Stomach (tissue), 19 donors: ENCODE measurements at places on chromosomes 1 and 21. TPM values are rescaled to one million over a fixed set of nuclear protein-coding genes. Genes with fewer than 3 reads are reported as not detected.
A peak's percentile ranks its signal among the peaks of the same experiment; 100 is the strongest.

Gene SLC9C2
- total RNA-seq, result 2.6 TPM

DNA sequence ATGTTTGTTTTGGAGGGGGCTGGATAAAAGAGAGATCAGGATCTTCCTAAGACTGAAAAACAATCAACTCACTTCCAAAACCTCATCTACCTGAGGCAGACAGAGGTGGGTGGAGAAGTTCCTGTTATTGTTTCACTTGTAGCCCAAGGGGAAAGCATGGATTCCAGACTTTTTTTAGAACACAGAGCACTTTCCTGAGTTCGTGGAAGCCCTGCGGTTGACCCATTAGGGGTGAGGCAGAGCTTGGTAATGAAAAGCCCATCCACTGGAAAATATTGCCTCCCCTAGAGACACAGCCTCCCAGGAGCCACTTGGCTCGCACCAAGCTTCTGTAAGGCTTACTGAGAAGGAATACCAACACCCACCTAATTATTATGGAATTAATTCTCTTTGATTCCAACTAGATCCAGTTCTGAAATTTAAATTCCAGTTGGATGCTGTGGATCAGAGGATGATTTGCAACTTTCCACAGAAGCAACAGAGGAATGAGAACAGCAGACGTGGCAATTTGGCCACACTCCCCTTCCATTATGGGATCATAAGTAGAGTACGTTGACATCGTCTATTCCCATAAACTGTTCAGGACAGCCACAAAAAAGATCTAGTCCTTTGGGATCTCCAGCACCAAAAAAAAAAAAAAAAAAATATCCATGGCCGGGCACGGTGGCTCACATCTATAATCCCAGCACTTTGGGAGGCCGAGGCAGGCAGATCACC, 4.1 kb upstream of the PEF1 start:
- no peak for DNase-seq

DNA sequence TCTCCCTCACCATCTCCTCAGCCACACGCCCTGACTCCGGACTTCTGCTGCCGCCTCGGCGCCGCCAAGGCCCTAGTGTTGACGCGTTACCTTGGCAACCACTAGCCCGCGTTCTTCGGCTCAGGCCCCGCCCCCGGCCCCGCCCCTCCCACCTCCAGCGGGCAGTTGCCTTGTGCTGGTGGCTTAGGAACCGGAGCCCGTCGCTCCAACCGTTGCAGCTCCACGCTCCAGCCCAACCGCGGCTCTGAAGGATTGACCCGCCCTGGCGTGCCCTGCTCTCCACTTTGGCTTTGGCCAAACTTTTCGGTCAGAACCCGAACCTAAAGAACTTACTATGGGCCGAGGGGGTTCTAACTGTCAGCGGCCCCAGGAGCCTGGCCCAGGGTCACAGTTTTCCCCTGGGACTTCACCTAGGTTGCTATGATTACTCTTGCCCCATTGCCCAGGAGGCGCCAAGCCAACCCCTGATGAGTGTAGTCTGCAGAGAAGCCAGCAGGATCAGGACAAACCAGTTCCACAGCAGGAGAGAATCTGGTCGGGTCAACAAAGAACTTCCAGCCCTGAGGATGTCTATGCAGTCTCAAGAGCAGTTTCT, at the start of gene CFAP45:
Gene CFAP45 (minus strand): TSS at position 80 of the 595 bp plus-strand sequence. CDS start 67 bp downstream, at position 13.
- DNase-seq, result peak; percentile 91

DNA sequence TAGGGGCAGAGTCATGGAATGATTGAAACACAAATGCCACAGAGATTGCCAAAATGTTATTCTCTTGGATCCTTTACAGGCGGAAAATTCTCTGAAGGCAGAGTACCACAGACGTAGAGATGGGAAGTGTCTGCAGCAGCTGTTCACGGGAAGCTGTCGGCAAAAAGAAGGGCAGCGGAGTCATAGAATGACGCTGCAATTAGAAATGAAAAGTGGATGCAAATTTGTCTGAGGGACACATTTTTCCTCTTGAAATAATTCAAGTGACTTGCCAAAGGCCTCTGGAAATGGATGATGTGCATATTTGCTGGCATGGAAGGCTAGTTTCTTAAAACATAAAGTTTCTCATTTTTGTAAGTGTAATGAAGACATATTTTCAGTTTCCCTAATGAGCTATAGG, 77.5 kb upstream of the PLD5 start:
- DNase-seq, result no peak

GRCh38 chr1:244296447-244296846, 155.3 kb downstream of the ADSS2 start:
- DNase-seq, result no peak
